ENCODE measurements at places on chromosomes 7 and 10.

GRCh38 chr7:69109246-69109645 is 489.0 kb upstream of the AUTS2 start:
- DNase-seq: no peak

GRCh38 chr7:7315851-7316250 is 133.5 kb downstream of the C1GALT1 start:
- no peak for DNase-seq

GRCh38 chr10:101968940-101969321 is 87.0 kb downstream of the ARMH3 start:
- DNase-seq: no peak

- DNase-seq: no peak
Observed at GRCh38 chr10:111347386-111348013, 270.7 kb downstream of the ADRA2A start.

DNA sequence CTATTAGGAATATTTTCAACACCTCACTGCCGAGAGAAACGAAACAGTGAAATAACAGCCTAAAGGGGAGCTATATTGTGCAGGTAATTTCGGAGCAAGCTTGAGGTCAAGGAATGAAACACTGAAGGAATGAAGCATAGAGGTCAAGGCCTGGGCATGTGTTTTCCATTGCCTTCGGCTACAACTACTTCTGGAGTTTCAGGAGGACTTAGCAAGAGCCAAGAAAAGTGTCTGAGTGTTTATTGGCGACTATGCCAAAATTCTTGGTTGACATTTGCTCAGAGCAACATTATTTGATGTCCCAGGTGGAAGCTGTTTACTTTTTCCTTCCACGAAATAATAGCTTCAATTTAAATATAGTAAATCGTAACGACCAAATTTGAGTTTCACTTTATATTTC is 89.6 kb upstream of the IFRD1 start:
- no peak for DNase-seq

DNA sequence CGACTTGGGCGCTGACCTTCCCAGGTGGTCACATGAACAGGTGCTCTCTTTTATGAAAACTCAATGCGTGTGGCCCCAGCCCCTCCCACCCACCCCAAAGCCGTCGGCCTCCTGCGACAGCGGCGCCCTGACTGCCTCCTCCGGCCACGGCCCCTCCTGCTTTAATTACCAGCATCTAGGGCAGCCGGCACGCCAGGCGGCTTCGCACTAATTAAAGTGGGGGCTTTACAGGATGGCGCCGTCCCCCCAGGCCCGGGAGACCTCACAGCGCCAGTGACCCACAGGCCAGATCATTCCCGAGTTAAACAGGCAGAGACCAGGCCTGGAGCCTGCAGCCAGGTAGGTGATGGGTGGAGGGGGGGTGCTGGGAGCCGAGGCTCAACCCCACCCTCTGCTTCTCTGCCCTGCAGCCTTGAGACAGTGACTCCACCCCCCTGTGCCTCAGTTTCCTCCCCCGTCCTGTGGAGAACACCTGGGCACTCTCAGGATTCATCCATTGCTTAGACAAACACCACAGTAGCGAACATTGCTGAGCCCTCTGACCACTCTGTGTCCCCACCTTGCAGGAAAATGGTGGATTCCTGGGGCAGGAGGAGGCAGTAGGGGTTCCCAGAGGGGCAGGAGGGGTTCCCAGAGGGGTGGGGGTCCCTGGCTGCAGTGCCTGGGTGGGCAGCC is 100.8 kb downstream of the MICALL2 start:
- DNase-seq: no peak

DNA sequence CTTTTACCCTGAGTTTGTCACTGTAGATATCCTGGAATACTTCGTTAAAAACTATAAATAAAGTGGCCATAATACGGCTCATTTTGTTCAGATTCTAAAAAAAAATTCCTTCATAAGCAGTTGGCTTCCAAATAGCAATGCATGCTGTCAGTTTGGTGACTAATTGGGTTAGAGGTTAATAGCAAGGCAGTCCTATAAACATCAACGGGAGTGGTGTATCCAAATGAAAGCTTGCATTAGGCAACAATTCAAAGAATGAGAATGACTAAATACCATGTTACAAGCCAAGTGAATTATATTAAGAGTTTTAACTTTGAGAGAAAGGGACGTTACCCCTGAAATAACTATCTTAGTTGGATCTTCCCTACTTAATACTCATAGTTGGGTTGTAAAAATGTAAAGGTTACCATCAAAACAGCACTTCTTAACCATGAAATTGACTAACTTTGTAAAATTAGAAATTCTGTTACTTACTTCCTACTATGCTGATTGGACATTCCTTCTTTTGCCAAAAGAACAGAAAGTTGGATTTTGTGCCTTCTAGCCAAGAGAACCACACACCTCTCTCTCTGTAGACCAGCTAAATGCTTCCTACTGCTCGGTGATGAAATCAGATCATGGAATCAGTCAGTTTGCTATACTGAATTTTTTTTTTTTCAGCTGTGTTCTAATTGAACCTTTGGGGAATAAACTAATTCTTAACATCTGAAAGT is 98.0 kb downstream of the KAT6B start:
- peak; percentile 55 for DNase-seq

DNA sequence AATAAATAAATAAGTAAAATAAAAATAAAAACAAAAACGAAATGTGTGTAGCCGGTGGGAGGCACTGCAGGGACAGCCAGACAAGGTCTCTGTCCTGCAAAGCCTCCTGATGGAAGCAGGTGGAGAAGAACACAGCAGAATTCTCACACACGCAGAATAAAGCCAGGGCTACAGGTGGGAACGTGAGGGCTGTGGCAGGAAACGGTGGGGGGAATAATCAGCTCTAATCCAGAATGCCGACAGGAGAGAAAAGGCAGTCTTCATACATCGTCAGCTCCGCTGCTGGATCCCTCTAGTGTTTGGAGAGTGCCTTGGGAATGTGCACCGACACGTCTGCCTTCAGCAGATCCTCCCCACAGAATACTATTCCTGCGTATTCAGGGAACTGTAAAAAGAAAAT is 6.8 kb upstream of the SNX8 start:
- DNase-seq: no peak

GRCh38 chr7:132910657-132911056 is 171.2 kb downstream of the CHCHD3 start:
- no peak for DNase-seq

GRCh38 chr10:125769175-125769574 is 6.4 kb downstream of the MMP21 start:
- DNase-seq: no peak

DNA sequence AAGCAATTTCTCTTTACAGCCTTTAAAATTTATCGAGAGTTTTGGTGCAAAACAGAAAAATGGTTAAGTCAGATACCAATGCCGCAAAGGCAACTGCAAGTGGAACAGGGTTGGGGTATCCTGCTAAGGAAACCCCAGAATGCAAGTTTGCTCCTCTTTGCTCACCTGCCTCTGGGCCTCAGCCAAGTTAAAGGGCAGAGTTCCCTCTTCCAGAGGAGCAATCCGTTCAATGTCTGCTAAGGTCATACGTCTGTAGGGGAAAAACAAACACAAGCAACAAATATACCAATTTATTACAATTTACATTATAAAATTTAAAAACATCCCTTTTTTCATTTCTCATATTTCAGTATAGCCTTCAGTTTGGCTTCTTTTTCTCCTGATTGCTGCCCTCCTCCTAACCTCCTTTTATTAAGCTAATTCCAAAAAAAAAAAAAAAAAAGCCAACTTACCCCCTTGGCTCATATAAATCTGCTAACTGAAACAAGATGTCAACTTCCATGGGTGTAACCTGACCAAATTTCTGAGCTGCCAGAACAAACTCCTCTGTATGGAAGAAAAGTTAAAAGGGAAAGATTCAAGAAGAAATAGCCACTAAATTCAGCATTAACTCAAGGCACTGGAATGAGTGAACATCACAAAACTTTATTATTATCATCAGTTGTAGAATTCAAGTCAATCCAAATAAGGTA is 132.6 kb downstream of the SLC25A13 start:
- DNase-seq: no peak

DNA sequence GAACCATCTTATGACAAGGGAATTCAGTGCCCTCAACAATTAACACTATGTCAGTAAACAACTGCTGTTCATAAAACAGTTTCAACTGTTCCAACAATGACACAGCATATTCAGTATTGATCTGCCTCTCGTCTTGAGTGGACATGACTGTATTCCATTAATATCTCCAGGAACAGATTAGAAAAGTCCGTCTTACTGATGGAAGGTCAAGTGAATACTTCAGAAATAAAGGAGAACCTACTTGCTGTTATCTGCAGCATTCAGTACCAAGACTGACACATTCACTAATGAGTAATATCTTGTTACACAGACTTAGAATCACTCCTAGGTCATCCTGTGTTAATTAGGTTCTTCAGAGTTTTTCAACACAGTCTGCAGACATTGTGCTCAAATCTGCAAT is 12.1 kb downstream of the KBTBD2 start:
- DNase-seq: no peak

DNA sequence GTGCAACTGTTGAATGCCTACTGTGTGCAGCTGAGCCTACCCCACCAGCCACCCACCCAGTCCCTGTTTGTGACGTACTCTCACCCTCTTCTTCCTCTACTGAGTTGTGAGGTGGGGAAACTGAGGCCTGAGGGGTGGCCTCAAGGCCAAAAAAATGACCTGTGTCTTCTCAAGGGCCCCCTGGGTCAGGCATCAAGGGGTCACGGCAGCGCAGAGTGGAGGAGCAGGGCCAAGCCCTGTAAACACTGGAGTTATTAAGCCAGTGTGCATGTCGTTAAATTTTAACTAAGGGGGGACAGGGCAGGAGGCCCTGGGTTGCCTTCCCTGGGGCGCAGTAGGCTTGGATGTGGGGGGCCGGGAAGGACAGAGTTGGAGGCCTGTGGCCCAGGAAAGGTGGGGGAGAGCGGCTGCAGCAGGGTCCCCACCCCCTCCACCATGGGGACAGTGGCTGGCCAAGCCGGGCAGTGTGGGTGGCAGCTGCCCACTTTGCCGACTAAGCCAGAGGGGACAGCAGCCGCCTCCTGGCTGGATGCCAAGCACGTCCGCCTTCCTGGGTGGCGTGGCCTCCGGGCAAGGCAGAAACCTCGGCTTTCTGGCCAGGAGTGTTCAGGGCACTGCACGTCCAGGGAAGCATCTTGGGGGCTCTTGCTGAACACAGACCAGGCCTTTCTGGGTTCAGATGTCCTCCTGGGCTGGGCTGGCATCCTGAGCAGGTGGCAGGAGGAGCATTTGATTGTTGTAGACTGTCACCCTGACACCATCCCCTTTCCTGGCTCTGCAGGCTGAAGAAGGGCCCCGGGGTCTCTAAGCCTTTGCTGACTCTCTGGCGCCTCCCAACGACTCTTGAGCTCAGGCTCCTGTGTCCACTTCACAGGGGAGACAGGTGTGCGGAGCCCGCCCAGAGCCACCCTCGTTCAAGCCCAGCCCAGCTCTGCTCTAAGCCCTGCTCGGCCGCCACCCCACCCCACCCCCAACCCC is 1.9 kb downstream of the SLC29A4 start:
- DNase-seq: no peak

DNA sequence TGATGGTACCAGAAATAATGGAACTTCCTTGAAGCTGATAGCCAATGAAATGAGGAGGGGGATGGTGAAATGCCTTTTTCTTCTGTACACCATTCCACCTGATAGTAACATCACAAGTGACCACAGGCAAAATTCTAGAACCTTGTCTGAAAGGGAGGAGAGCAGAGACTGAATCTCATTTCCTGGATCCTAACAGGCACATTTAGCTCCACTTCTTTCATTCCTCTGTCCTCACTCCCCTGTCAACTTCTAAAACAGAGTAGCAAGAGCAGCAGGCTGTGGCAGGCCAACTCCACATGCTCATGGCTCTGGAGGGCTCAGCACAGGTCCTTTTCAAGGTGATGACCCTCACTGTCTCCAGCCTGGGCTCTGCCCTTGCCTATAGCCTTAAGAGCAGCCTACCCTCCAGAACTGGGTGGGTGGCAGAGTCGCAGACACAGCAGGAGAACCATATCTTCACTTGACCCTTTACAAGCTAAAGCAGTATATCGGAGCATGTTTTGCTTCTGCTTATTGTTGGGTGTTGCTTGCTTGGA is at the start of gene LRRC18:
LRRC18 (minus strand) TSS at position 51 of the 536 bp plus-strand sequence. CDS start 25,685 bp downstream, outside the sequence.
- DNase-seq: no peak

All from brain microvascular endothelial cell (primary cell).